GM04504 (cell line): ENCODE measurements at places on chromosomes 3 and 15.

GRCh38 chr3:108024146-108024850 is 66.5 kb downstream of the CD47 start:
- no peak for DNase-seq

- DNase-seq, result no peak
Measured at GRCh38 chr3:133761605-133762484, 15.7 kb downstream of the TF start.

DNA sequence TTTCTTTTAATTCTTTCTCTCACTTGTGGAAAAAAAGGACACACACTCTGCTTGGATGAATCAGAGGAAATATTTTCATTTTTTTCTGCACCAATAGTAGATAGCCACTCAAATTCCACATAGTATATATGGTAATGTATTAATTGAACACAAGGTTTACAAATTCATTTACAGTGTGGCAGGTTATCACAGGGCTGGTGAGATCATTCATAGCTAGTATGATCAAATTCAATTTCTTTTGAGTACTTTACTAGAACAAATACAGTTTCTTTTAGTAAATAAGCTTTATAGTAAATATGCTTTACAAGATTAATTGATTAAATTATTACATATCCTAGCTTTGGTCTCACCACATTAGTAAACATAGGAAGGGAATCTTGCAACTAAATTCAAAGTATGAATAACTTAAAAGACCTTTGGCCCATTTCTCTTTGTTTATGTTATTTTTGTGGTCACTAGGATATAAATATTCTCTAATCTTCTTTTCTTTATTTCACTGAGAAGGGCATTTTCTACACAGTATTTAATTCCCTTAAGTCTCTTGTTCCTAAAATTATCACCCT is 40.1 kb upstream of the PARP14 start:
- no peak for DNase-seq

DNA sequence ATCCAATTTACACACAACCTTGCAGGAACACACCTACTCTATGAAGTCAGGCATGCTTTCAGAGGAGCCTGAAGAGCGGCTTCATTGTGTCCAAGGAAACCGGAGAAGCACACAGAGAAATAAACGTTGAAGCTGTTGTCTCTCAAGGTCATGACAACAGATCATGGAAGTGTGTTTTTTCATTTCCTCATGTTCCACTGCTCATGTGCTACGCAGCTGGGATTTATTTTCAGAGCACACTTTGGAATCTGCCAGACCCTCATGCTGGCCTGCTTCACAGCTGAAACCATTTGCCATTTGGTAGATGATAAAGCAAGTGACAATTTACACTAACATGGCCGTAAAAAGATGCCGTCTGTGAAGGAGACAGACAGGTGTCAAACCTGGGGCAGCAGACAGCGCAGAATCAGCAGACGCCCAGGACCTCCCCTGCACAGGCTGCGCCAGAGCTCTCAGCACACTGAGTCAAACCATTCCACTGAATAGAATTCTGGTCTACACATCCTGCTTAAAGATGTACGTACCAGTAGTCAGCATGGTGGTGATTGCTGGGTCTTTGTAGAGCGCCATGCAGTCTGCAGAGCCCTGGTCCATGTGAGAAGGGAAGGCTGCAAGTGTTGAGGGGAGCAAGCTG is 99.3 kb downstream of the ARNT2 start:
- DNase-seq, result no peak

DNA sequence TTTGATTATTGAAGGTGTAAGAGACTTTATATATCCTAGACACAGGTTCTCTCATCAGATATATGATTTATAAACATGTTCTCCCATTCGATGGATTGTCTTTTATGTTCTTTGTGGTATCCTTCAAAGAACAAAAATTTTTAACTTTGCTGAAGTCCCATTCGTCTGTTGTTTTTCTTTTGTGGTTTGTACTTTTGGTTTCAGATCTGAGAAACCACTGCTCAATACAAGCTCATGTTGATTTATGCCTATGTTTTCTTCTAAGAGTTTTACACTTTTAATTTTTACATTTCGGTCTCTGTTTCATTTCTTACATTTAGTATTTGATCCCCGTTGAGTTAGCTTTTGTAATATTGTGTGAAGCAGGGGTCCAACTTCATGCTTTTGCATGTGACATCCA is 103.3 kb upstream of the SPRED1 start:
- DNase-seq, result no peak

DNA sequence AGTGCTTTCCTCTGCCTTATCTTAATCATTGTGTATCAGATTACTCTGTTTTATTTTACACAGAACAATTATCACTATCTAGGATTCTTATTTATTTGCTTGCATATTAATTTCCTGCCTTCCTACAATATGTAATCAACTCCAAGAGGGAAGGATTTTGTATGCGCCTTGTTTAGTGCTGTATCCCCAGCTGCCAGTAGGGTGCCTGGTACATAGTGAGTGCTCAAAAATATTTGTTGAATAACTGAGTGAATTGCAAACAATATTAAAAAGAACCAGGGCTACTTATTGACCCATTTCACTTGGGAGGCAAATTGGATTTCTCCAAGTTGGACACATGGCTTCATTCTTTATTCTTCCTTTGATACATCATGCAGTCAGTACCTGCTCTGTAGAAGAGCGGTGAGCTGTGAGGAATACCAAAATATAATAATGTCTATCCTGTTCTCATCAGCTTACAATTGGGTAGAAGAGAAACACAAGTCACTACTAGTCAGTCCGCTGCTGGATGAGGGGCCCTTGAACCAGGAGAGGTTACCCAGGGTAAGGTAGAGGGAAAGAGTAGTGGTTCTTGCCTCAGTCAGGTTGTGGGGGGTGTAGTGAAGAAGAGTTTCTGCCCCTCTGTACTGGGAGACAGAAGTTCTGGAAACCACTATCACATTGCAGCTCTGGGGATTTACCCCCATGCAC is 233.9 kb upstream of the ZBTB20 start:
- DNase-seq, result no peak
